ENCODE measurements at places on chromosomes 13 and 19.

DNA sequence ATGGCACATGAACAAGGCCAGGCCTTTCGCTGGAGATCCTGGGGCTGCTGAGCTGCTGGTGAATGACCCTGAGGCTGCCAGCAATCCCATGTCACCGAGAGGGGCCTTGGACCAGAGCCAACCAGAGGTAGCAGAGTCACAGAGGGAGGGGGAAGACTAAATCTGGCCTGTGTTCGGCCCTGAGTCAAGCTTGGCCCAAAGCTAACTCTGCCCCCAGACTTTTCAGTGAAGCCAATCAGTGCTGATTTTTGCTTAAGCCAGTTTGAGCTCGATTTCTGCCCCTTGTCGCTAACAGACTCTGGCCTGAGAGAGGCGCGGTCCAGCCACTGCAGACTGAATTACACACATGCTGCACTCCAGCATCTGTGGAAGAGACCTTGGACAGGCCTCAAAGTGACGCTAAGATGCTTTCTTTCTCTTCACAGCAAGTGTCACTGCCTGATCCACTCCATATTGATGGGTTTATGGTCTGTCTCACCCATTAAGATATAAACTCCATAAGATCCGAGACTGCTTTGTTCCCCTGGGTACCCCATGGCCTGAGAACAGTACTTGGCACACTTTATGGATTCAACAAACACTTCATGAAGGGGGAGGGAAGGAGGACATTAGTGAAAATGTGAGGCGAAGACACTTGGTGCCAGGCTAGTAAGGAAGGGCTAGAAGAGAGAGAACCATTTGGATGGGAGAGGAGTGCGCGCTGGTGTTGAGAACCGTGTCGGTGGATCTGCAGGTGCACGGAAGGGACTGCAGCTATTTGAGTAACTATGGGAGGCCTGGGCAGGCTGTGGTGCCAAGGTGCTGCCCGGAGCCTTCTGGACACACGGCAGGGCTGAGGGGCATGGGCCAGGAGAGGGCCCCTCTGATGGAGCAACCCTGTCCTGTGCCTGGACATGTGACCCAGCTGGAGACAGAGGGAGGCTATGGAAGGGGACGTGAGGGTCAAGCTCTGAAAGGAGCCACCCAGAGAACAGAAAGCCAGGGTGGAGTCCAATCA, 17.6 kb downstream of the RANBP3 start:
- DNase-seq, result no peak

- no peak for DNase-seq
Measured at GRCh38 chr19:51002542-51003311, 1.3 kb upstream of the KLK8 start.

DNA sequence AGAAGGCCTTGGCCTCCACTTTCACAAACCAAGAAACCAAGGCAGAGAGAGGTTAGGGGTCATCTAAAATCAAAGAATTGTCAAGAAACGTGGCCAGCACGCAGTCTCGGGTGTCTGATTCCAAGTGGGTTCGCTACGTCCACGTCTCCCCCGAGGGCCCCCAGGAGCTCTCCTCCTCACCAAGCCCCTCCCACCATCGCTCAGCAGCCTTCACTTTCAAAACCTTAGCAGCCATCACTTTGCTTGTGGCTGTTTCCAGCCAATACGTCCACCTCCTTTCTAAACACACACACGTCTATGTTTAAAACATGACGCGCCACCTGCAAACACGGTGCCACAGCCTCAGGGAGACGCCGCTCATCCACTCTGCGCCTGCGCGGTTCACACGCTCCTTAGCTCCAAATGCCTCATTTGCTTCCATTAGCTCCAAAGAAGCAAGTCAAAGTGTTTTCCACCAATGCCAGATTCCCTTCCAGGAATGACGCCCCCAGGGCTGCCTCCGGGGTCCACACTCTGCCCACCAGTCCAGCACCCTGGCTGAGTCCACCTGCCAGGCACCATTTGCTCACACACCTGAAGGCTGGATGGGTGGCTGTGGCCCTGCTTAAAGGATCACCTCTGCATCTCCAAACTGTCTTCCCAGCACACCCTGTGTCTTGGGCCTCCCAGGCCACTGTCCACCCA, 5.5 kb downstream of the RASA3 start:
- DNase-seq, result no peak

GRCh38 chr19:52734331-52734892, 432 bp downstream of the ZNF611 start:
- no peak for DNase-seq

GRCh38 chr13:39044536-39044935, 6.3 kb downstream of the NHLRC3 start:
- DNase-seq, result no peak

- no peak for DNase-seq
Measured at GRCh38 chr19:5588906-5589676, 21.3 kb upstream of the TINCR start.

GRCh38 chr19:31356587-31357314, 7.5 kb upstream of the TSHZ3 start:
- DNase-seq, result peak; percentile 69

DNA sequence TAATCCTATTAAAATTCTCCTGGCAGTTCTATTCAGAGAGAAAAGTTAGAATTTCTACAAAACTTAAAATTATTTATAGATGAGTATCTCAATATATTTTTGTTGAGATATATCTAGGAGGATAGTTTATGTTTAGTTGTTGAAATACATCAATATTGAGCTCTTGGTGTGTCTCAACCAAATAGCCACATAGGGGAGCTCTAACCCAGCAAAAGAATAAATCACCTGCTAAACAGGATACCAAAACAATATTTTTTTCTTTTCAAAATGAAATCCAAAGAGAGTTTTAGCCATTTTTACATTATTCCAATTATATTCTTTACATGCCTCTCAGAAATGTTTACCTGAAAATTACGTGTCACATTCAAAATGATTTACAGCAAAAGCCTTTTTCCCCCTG, 954.7 kb downstream of the SLITRK6 start:
- no peak for DNase-seq

DNA sequence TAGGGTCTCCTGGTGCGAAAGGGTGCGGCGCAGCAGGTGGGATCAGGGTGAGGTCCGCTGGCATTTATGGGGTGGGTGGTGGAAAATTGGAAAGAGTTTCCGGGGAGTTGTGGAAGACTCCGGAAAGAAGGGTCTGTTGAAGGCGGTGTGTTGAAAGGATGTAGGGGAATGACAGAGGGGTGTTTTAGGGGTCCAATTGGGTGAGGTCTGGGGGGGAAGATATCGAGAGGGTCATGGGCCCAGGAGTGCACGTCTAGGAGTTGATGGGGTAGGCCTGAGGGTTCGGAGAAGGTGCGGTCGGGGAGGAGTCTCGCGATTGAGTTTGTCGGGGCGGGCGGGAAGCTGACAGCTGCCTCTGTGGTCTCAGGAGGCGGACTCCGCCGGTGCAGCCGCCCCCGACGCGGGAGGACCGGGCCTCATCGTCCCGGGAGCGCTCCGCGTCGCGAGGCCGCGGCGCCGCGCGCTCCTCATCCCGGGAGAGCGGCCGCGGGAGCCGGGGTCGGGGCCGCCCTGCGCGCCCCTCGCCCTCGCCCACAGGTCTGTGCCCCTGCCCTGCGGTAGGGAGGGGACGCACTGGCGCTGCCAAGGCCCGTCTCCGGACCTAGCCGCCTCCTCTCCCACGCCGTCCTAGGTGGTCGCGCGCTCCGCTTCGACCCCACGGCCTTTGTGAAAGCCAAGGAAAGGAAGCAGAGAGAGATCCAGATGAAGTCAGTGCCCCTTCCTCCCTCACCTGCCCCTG, 7.0 kb downstream of the PGLYRP1 start:
- peak; percentile 17 for DNase-seq

DNA sequence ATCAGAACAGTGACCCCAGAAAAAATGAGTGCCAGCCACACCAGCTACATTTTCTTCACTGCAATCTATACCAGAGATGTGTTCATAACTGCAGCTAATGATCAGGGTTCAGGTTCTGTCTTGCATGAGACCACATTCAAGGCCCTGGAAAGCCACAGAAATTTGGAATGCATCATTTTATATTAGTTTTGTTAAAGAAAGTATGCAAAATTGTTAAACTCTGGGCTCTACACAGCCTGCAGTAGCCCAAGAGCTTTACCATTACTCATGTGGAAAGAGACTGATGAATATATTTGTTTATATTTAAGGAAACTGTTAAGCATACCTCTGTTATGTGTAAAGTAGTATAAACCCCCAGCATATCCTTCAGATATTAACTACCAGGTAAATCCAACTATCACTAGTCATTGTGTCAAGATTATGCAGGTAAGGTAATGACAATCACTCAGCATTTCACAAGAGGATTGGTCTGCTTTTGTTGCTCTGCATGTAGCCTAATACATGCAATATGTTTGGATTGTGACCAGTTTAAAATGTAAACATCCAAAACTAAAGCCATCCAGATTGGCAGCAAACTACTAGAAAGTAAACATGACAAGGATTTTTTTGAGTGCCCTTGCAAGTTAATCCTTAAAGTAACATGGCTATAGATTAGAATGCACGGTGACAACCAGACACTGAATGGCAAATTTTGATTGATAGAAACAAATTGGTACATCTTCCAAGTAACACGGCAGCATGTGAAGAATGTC, 429.1 kb upstream of the ARGLU1 start:
- DNase-seq, result no peak

DNA sequence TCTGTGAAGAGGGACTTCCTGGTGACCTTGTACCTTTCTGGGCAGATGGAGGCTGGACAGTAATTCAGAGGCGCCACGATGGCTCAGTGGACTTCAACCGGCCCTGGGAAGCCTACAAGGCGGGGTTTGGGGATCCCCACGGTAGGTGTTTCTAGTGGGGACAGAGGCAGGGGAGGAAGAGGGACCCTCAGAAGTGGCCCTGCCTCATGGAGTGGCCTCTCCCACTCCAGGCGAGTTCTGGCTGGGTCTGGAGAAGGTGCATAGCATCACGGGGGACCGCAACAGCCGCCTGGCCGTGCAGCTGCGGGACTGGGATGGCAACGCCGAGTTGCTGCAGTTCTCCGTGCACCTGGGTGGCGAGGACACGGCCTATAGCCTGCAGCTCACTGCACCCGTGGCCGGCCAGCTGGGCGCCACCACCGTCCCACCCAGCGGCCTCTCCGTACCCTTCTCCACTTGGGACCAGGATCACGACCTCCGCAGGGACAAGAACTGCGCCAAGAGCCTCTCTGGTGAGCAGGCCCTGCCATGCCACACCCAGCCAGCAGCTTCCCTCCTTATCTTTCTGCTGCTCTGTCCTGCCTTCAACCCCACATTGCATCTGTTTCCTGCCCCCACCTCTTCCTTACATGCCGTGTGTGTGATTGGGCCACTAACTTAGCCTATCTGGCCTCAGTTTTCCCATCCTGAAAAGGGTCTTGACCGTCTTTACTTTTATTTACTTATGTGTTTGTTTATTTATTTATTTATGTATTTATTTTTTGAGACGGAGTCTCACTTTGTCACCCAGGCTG, 7.3 kb downstream of the ANGPTL4 start:
- no peak for DNase-seq

DNA sequence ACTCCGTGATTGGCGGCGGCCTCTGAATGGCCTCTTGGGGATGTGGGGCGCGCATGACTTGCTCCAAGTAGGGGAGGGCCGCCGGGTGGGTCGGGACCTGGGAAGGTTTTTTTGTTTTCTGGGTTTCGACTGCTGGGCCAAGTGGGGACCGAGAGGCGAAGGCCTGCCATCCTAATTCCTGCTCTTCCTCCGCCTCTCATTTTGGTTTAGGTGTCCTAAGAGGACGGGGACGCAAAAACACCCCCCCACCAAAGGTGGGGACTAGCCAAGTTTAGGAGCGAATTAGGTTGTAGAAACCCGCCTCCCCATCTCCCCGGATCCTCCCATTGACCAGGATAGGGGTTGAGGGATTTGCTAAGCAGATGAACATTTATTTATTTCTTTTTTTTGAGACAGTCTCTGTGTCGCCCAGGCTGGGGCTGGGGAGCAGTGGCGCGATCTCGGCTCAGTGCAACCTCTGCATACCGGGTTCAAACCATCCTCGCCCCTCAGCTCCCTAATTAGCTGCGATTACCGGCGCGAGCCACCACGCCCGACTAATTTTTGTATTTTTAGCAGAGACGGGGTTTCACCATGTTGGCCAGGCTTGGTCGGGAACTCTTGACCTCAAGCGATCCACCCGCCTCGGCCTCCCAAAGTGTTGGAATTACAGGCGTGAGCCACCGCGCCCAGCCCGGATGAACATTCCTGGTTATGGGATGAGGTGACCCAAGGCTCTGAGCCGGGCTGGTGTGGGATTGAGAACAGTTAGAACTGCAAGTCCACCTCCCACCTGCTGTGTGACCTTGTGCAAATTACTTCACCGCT, 838 bp downstream of the PPP2R1A start:
- no peak for DNase-seq

- no peak for DNase-seq
Measured at GRCh38 chr13:79874396-79875360, 393.7 kb downstream of the NDFIP2 start.

DNA sequence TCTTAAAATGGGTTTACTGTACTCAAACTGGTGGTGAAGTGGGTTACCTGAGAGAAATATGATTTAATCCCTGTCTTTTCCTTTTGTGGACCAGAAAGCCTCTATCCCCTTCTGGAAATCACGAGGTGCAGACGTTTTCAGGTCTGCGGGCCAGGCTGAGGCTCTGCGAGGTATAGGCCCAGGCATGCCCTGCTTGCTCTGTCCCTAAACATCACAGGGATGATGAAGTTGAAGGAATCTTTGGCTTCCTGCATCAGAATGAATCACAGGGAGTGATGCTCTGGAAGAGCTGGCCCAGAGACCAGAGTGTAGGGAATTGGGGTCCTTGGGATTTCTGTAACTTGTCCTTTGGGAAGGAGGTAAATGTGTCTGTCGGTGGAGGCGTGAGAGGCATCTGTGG, 18.4 kb upstream of the CHST8 start:
- no peak for DNase-seq

GRCh38 chr19:3585301-3586126, at the start of gene GIPC3:
GIPC3 (plus strand) TSS chr19:3585478; CDS start chr19:3585598, 120 bp downstream.
- no peak for DNase-seq

DNA sequence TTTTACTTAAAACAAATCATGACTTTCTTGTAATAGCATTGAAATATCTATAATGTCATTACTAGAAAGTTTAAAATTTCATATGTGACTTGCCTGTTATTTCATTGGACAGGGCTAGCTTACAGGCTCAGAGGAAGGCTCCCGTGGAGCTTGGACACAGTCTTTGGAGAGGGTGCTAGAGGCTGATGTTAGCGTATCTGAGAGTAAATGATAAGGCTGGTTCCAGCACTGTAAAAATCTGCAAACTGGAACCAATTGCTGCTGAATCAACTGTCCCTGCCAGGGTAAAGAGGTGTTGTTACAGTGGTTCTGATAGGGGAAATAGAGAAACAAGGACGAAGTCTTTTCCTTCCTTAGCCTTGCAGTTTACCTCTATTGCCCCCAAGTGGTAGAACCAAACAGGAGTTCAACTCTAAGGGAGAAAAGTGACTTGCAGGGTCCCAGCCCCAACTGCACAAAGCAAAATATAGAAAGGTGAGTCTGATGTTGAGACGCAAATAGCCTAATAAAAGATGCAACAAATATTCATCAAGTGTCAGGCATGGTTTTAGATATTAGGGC, 901.7 kb downstream of the DIAPH3 start:
- DNase-seq, result no peak

Measured in stimulated activated CD4-positive, alpha-beta T cell treated with anti-CD3 and anti-CD28 coated beads, Interleukin-2, amount 100 ng/mL, for 48 hours (primary cell).